NCI-H446 treated with DMSO at 0.1 percent for 48 hours (cell line): ENCODE measurements at places on chromosomes 12 and 14.
A peak's percentile ranks its signal among the peaks of the same experiment; 100 is the strongest.

- DNase-seq: peak; percentile 60
These were observed 19.7 kb upstream of the CD9 start for GRCh38 chr12:6180268-6181051.

DNA sequence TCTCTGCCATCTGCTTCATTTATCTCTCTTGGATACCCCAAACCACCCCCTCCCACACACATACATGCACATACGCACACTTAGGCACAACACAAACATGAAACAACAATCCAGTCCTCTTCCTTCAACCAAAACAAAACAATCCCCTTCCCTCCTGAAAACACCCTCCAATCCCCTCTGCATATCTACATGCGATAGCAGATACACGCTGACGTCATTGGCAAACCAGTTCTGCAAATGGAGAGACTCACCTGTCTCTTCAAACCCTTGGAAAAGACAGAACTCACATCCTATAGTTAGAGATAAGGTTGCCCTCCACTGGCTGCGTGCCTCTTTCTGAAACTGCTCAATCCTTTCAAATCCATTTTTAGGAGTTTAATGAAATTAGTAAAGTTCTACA, 37.2 kb upstream of the RMST start:
- no peak for DNase-seq

DNA sequence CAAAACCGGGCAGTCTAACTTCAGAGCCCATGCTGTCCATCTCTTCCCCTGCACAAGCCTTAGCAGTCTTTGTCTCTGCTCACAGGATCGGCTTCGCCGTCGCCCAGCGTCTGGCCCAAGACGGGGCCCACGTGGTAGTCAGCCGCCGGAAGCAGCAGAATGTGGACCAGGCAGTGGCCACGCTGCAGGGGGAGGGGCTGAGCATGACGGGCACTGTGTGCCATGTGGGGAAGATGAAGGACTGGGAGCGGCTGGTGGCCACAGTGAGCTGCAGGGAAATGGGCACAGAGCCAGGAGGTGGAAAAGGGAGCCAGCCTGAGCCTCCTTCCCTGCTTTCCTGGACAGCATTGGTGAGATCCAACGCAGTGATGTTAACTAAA, 14.2 kb upstream of the CARMIL3 start:
- DNase-seq: peak; percentile 46

GRCh38 chr12:105425254-105426174, 95.0 kb downstream of the C12orf75 start:
- DNase-seq: no peak

- no peak for DNase-seq
These were observed 52.6 kb downstream of the RIMBP2 start for GRCh38 chr12:130663514-130663913.

- no peak for DNase-seq
These were observed 49.0 kb downstream of the TSPAN11 start for GRCh38 chr12:30975581-30975980.

GRCh38 chr14:100472094-100472455, 115.1 kb downstream of the BEGAIN start:
- DNase-seq: no peak

- no peak for DNase-seq
These were observed 26.8 kb downstream of the EMP1 start for GRCh38 chr12:13223179-13223804.

GRCh38 chr14:96091149-96091693, 52.1 kb downstream of the C14orf132 start:
- DNase-seq: no peak

GRCh38 chr14:68367536-68367935, 425.3 kb downstream of the ZFP36L1 start:
- no peak for DNase-seq
